Hematopoietic multipotent progenitor cell treated with erythropoietin and hydrocortisone succinate and interleukin-3 and kit ligand, for 4 days (in vitro differentiated cells): ENCODE measurements at places on chromosomes 12 and 14.

DNA sequence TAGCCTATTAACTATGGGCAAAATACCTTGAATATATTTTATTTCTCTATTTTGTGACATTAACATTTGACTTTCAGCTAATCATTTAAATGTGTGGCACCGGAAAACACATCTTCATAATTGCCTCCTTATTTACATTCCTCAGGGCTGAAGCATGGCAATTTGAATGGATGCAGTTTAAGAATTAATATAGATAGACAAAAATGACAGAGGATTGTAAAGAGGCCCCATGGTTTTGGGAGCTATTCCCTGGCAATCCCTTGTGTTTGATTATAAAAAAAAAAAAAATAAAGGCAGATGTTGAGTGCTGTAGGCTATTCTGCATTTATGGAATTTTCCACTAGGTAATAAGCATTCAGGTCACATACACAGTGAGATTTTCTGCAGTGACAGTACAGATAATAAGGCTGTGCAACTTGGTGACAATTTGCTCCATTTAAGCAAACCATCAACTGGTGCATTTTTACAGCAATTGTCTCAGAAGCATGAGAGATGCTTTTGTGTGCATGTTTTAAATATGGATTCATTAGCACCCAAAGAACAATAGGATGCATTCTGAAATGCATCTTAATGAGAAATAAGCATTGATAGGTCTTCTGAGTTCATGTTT is 123.2 kb upstream of the SLC38A4 start:
- no peak for DNase-seq

DNA sequence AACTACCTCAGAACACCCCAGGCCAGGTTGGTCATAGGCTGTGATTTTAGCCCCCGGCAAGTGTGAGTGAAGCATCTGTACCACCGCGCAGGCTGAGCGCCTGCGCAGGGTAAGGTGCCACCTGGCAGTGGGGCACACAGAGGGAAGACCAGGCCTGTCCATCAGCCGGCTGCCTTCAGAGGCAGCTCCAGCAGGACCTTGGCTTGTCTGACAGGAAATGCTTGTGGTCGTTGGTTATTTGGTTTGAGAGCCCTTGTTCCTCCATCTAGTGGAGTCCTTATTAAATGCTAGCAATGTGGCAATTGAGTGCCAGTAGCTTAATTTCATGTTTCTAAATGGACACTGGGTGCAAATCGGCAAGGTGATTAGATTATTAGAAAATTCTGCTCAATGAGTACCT is 27.5 kb downstream of the SLC25A29 start:
- peak; percentile 87 for DNase-seq

DNA sequence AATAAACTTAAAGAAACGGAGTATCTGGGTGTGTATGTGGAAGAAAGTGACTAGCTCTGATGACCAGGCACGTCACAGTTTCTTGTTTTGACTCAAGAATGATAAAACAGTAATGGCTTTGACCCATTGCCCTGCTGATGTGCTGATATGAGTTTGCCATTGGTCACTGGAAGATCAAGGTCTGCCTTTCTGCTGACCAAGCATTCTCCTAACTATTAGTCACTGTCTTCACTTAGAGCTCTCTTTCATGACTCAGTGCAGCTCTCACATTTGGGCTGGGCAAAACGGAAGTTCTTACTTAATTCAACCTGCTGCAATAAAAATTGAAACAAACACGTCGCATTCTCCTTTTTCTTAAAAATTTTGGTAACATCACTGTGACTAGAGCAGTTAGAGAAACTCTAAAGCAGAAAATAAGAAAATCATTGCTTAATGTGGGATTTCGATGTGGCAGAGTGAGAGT is 366.7 kb downstream of the BTG1 start:
- DNase-seq = no peak

- no peak for DNase-seq
Measured at GRCh38 chr14:105211086-105211757, 30.1 kb upstream of the NUDT14 start.

DNA sequence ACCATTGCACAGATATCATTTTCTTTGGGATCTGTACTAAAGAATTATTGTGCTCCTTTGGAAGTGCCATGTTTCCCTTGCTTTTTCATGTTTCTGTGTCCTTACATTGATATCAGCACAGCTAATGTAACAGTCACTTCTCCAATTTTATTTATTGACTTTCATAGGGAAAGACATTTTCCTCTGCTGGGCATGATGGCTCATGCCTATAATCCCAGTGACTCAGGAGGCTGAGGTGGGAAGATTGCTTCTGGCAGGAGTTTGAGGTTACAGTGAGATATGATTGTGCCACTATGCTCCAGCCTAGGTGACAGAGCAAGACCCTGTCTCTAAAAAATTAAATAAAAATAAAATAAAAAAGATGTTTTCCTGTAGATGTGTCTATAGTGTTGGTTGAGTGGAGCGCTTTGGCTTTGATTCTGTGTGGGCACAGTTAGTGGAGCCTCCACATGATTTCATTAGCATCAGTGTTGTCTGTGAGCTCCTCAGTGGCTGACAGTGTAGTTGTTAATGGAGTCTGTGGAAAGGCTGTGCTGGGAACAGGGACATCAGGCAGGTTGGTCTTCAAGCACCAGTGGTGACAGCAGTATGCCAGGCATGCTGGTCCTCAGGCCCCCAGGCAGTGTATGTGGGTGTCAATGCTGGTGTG is 7.4 kb downstream of the OAS2 start:
- no peak for DNase-seq

DNA sequence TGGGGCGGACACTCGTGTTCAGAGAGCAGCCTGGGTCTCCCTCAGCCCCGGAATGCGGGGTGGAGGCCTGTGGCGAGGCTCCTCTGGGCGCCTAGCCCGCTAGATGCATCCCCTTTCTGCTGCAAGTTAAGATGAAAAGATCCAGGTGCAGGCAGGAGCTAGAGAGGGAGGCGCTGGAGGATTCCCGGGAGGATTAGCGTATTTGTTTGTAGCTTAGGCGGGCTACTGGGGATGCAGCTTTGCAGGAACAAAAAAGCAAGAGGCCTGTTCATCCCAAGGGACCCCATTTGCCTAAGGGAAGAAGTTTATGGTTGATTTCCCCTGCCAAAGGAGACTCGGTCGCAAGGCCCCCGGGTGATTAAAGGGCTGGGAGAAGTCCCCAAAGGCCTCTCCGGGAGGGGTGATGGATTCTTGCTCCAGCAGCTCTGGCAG is 824 bp downstream of the CCDC177 start:
- no peak for DNase-seq

DNA sequence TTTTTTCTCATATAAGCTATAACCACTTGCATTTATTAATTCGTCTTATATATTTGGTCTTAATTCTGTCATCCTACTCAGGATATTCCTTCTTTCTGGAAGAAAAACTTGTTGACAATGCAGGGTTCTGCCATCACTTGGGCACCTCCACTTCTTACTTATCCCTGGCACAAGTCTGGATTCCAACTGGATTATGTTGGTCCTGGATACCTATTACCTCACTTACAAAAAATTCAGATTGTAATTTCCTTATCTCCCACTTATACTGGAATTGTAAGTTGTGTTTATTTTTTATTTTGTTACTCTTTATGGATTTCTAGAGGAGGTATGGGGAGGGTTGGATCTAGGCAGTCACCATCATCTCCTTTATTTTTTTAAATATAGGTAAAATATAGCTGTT is 36.7 kb downstream of the LRRIQ1 start:
- DNase-seq = no peak

DNA sequence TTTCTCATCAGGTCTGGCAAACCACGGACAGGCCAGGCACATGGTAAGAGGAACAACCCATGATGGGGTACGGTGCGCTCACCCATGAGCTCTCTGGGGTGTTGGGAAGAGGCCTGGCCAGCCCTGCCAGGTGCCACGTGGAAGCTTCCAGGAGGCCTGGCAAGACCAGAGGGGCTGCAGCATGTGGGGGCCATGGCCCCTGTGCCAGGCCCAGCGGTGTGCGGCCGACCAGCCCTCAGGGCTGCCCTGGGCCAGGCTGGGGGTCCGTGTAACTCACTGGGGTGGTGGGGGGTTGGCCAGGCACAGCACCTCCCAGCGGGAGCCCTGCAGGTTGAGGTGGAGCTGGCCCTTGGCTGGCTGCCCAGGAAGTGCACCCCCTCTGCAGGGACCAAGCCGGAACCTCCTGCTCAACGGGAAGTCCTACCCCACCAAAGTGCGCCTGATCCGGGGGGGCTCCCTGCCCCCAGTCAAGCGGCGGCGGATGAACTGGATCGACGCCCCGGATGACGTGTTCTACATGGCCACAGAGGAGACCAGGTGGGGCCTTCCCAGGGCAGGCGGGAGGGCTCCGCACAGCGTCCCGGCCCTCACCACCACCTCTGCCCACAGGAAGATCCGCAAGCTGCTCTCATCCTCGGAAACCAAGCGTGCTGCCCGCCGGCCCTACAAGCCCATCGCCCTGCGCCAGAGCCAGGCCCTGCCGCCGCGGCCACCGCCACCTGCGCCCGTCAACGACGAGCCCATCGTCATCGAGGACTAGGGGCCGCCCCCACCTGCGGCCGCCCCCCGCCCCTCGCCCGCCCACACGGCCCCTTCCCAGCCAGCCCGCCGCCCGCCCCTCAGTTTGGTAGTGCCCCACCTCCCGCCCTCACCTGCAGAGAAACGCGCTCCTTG is 4.9 kb upstream of the CRIP2 start:
- no peak for DNase-seq

- DNase-seq = no peak
Measured at GRCh38 chr14:55446833-55447232, 6.4 kb upstream of the TBPL2 start.

- no peak for DNase-seq
Measured at GRCh38 chr14:50844391-50844790, 13.4 kb upstream of the NIN start.

DNA sequence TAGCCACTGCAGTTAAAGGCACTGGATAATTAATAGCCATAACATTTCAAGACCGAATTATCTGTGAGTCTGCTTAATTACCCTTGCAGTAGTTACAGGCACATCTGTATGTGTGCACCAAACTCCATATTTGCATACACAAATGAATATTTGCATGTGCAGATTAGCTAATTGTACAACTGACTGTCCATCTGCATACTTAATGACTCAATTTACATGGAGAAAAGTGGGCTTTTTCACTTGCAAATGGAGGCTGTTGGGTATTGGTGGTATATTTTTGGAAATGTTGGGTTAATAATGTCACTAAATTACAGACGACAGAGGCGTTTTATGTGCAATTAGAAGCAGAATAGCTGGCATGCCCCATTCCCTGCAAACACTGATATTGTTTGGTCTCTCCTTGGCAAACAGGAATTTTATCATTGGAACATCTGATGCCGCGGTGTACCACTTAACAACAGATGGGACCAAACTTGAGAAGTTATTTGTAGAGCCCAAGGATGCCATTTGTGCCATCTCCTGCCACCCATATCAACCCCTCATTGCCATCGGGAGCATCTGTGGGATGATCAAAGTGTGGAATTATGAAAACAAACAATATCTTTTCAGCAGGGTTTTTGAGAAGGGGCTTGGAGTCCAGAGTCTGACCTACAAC is 39.6 kb downstream of the CFAP251 start:
- no peak for DNase-seq

DNA sequence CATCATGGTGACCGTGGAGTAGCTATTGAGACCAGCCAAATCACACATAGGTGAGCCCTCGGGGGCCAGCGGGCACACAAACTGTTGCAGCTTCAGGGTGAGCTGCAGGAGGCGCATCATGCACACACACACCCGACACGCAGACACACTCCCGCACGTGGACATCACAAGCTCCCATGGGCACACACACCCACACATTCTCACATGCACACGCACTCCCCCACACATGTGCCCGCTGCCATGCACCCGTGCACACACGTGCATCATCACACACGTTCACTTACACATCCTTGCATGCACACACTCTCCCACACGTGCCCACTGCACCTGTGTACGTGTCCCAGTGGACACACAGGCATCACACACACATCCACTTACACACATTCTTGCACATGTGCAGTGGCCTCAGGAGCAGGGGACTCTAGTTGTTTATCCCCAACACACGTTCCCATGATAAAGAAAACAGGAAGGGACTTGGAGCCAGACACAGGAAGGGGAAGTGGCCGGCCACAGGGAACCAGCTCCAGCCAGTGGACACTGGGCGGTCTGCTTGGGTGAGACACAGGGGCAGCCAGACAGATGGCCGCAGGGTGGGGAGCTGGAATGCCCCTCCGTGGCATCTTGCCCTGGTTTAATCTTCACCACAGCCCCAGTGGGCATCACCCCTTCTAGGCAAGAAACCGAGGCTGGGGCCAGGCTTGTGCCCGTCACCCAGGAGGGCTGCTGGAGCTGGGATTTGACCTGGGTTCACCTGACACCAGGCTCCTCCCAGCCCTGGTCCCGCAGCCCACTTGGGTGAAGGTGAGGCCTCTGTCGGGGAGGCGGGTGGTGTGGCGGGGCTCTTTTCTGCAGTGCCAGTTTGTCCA is 49.7 kb downstream of the CYP46A1 start:
- DNase-seq = no peak

- no peak for DNase-seq
Measured at GRCh38 chr14:44099743-44100488, 407.2 kb downstream of the FSCB start.

- no peak for DNase-seq
Measured at GRCh38 chr12:1825382-1826102, 5.2 kb downstream of the LRTM2 start.

DNA sequence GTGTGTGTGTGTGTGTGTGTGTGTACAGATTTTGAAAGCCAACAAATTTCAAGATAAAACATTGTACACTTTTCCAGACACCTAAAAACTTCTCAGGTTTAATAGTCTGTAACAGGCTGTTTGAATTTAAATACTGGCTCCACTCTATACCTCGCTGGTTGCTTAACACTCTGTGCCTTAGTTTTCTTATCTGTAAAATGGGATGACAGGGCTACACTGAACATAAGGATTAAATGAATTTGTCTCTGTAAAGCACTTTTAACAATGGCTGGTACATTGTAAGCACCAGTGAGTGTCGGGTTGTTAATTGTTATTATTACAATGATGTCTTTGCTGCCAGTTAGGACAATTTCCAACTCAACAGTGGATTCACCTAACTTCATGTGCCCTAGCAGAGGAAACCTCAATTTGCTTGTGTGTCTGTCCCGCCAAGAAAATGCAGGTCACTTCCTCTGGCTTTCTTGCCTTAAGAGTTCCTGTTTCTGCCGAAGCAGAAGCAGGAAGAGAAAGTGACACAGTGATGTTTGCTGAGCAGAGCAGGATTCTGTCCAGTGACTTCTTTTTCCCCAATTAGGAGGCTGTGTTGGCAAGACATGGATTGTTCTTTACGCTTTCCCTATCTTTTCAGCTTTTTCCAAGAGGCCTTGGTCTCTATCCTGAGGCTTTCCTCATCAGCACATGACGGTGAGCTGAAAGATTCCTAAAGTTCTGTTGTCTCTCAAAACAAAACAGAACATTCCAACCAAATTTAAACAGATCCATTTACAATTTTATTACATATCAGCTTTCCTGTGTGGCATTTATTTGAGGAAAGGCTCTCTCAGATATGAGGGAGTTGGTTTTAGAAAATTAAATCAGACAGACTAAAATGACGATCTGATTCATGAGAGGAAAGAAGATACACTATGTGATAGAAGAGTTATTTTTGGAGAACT is 154.1 kb upstream of the ATP2B1 start:
- DNase-seq = peak; percentile 86
